Hepatocyte (in vitro differentiated cells): ENCODE measurements at places on chromosomes 3 and 15. TPM values are rescaled to one million over a fixed set of nuclear protein-coding genes. Genes with fewer than 3 reads are reported as not detected.

DNA sequence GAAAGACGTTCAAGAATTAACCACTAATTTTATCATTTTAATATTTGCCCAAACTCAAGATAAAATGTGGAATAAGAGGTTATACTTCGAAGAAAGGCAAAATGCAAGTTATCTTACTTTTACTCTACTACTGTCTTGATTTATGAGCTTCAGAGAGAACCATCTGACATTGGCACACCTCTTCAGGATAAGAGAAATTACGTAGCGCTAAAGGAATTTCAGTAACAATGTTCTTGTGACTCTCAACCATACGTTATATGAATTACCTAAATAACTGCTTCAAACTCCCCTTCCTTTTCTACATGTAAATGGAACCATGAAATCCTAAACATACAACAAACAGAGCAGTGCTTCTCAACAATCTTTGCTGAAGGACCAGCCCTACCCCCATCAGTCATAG lies 96.8 kb downstream of the ZNF385D start:
- no peak overlapping the region for H3K27ac ChIP-seq
- H3K27me3 ChIP-seq, result no peaks in the 10 kb centered on the region
- no peak for DNase-seq
- no peak overlapping the region for H3K4me3 ChIP-seq
- no peaks in the 10 kb centered on the region for H3K4me1 ChIP-seq

DNA sequence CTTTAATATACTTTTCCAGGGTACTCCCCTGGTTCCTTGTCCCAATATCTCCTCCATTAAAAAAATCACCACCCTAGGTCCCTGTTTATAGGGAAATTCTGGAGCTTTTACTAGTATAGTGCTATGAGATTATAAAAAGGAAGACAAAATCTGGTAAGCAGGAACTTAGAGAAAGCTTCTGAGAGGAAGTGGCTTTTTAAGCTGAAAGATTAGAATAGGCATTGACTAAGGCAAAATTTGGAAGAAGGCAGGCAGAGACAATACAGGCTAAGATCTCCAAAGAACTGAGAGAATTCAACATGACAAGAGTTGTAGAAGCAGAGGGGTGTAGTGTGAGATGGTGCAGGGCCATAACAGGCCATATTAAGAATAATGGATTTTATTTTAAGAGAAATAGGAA lies 25.8 kb downstream of the SGO1 start:
- H3K36me3 ChIP-seq, result no peaks in the 10 kb centered on the region
- no peak for DNase-seq
- no peak overlapping the region for H3K27ac ChIP-seq
- H3K4me1 ChIP-seq, result no peaks in the 10 kb centered on the region

CLEC3B gene
- 1.7 and 2.6 TPM in 2 replicates for polyA plus RNA-seq

GRCh38 chr15:46946953-46947352 lies 770.4 kb upstream of the SEMA6D start:
- no peaks in the 10 kb centered on the region for H3K4me1 ChIP-seq
- H3K27ac ChIP-seq, result no peak overlapping the region
- no peak overlapping the region for H3K4me3 ChIP-seq
- no peak for DNase-seq

GRCh38 chr3:137944593-137944992 lies 65.4 kb upstream of the CLDN18 start:
- no peaks in the 10 kb centered on the region for H3K27me3 ChIP-seq
- no peaks in the 10 kb centered on the region for H3K36me3 ChIP-seq
- no peaks in the 10 kb centered on the region for H3K4me1 ChIP-seq
- H3K4me3 ChIP-seq, result no peak overlapping the region
- DNase-seq, result no peak

RARB gene
- 20.2 and 22.2 TPM in 2 replicates for polyA plus RNA-seq
